ENCODE measurements at places on chromosomes 12 and 14.
A peak's percentile ranks its signal among the peaks of the same experiment; 100 is the strongest.

- peak; percentile 71 for DNase-seq
Observed at GRCh38 chr12:57243521-57244311, 7.3 kb downstream of the STAC3 start.

DNA sequence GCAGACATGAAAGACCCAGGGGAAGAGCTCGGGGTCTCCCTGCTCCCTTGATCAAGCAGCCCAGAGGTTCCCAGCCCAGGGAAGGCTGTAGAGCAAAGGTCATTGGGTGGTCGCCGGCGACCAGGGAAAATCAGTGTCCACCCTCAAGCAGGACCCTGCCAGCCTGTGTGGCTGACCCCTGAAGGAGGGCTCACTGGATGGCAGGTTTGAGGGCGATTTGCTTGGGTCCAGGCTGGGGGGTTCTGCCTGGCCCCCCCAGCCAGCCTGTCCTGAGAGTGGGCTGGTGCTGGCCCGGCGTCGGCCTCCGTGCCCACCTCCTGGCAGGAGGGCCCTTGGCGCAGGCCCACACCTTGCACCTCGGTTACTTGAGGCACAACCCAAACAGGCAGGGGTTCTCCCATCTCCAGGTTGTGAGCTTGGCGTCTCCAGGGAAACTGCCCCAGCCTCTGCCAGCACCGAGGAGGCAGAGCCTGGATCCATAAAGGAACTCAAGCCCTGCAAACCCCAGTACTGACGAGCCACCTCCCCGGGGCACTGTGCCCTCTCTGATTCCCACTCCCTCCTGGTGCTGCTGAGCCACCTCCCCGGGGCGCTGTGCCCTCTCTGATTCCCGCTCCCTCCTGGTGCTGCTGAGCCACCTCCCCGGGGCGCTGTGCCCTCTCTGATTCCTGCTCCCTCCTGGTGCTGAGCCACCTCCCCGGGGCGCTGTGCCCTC is 329.0 kb upstream of the SFSWAP start:
- no peak for DNase-seq

- no peak for DNase-seq
Observed at GRCh38 chr14:92515546-92516343, 2.2 kb downstream of the RIN3 start.

GRCh38 chr12:50505675-50506530 is 1.1 kb downstream of the DIP2B start:
- no peak for DNase-seq

DNA sequence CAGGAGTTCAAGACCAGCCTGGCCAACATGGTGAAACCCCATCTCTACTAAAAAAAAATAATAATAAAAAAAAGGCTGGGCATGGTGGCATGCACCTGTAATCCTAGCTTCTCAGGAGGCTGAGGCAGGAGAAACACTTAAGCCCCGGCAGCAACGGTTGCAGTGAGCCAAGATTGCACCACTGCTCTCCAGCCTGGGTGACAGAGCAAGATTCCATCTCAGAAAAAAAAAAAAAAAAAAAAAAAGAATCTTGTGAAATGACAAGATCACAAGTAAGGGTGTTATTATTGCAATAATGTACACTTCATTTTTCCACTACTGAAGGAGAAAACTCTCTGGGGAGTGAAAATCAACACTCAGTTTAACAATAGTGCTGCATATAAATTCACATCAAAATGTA is 8.8 kb upstream of the PTGR2 start:
- no peak for DNase-seq

DNA sequence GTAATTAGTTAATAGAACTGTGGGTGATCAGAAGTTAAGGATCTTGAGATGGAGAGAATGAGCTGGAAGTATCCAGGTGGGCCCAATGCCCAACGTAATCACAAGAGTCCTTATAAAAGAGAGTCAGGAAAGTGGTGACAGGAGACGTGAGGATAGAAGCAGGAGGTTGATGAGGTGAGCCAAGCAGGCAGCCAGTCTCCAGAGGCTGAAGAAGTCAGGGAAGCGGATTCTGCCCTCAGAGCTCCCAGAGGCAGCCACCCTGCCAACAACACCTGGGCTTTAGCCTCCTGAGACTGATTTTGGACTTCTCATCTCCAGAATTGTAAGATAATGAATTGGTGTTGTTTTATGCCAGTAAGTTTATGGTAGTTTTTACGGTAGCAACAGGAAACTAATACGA is 10.1 kb upstream of the SAV1 start:
- DNase-seq = no peak

GRCh38 chr12:27504507-27504906 is 19.5 kb upstream of the PPFIBP1 start:
- DNase-seq = no peak

All from activated T-cell treated with anti-CD3 and anti-CD28 coated beads for 24 hours (primary cell).